ENCODE measurements at places on chromosomes 6 and 20.

- DNase-seq: no peak
Measured at GRCh38 chr20:14570811-14571210, 233.4 kb upstream of the FLRT3 start.

DNA sequence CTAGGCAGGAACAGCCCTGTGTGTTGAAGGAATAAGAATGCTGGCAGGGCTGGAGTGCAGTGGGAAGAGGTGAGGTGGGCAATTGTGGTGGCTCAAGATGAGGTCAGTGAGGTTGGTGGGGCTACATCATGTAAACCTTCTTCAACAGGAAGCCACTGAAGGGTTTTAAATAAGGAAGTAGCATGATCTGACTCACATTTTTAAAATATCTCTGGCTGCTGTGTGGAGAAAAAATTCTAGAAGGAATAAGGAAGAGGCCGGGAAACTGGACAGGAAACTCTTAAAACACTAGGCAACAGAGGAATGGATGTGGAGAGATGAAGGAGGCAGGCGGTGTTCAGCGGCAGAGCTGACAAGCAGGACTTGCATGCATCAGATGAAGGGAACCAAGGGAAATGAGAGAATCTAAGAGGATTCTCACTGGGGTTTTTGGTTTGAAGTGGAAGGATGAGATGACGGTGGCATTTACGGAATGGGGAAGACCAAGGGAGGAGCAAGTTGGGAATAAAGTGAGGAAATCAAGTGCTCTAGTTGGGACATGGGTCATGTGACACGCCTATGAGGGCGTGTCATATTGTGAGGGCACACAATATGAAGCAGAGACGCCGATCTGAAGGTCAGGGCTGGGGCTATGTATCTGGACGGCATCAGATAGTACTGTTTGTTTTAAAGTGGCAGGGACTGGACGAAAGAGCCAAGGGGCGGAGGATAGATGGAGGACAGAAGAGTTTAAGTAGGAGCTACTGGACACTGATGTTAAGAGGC lies 18.2 kb downstream of the TMEM242 start:
- DNase-seq: no peak

DNA sequence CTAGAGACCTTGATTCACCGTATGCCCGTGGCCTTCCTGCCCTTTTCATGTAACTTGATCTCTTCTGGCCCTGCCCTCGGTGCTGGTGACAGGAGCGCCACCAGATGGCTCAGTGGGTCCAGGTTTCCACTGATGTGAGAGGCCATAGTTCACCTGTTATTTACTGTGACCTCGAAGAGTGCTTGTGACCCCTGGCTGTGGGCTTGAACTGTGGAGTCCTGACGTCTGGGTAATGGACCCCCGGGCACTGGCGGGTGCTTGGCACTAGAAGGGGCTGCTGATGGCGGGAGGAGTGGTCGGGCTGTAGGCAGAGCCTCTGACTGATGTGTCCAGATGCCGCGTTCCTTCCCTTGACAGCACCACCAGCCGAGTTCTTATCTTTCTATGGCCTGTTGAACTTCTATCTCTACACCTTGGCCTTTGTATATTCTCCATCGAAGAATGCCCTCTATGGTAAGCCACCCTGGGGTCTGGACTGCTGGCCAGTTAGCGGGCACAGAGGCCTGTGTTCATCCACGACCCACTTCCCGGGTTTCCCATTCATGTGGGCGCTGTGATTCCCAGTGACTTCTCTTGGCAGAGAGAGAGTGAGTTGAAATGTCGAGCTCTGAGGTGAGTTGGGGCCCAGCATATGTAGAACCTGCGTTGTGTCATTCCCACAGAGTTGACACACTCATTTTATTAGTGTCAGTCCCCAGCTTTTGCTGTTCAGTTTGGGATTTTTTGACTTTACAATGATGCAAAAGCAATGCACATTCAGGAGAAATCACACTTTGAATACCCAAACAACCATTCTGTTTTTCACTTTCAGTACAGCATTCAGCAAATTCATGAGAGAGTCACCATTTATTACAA lies 14.9 kb downstream of the DYNLT1 start:
- DNase-seq: no peak

GRCh38 chr6:89037141-89037900 lies 43.2 kb upstream of the PNRC1 start:
- DNase-seq: no peak

- no peak for DNase-seq
Measured at GRCh38 chr6:150723857-150724256, 124.2 kb downstream of the PLEKHG1 start.
